ENCODE measurements at places on chromosomes 4 and X.

GRCh38 chrX:8879750-8880149, 78.6 kb upstream of the FAM9A start:
- DNase-seq: peak; percentile 26

DNA sequence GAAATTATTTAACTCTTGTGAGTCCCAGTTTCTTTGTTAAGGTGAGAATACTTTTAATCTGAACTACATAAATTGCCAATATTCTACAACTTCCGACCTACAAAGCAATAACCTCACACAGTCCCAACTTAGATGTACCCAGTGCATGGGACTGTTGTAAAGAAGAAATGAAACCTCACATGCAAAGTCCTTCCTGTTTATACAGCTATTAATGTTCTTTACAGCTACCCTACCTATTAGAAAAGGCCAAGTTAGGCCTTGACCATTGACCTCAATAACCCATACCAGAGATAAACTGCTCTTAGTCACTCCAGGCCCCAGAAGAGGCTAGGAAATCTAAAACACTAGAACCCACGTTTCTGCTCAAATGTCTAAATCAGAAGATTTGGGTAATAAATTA, 920.1 kb upstream of the TENM3 start:
- DNase-seq: no peak

- no peak for DNase-seq
Measured at GRCh38 chr4:111037591-111038360, 414.9 kb upstream of the PITX2 start.

DNA sequence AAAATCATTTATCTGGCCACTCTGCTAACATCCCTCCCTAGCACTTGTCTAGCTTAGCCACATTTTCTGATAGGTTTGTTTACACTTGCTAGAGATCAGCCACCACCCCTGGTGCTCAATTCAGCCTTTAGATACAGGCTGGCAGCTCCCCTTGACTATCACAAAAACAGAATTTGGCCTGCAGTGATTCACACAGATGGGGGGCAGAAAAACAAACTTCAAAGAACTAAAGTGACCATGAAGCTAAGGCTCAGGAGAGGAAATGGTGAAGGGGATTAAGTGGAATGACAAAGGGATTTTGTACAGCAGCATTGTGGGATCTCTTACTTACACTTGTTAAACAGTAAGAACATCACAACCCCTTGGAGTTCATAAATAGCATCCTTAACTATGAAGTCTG, 1718.0 kb upstream of the PCDH7 start:
- DNase-seq: no peak

- DNase-seq: no peak
Measured at GRCh38 chr4:186687265-186687664, 36.4 kb downstream of the FAT1 start.

- DNase-seq: no peak
Measured at GRCh38 chr4:38320343-38320695, 343.7 kb upstream of the KLF3 start.

- no peak for DNase-seq
Measured at GRCh38 chr4:113645771-113646441, 115.6 kb downstream of the CAMK2D start.

DNA sequence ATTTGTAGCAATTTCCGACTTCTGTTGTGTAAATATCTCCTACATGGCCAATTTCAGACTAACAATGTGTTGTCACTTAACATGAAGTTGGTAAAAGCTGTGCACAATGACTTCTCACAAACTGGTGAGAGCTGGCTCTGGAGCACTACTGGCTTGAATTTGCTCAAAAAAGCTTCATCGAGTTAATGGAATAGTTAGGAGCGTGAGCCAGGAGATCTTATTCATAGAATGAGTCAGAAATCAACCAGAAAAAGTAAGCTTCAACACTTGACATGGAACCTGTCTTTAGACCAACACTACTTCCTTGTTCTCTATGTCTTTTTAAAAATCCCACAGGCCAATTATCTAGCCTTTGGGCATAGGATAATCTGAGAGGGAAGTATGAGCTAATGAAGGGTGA, 7.9 kb upstream of the CHRDL1 start:
- DNase-seq: no peak

All from endothelial cell (in vitro differentiated cells).